ENCODE measurements at places on chromosomes 13 and 19.

DNA sequence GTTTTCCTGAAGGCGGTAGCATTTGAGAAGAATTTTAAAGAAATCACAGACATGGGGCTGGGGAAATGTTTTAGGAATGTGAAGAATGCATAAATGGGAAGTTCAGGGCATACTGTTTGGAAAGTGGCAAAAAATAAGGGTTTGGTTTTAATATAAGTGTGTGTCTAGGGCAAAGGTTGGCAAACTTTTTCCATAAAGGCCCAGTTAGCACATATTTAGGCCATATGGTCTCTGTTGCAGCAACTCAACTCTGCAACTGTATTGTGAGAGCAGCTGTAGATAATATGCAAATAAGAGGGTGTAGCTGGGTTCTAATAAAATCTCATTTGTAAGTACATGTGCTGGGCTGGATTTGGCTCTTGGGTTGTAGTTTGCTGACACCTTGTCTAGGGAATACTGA is 521.9 kb downstream of the DIAPH3 start:
- DNase-seq = peak; percentile 9

- no peak for DNase-seq
These were observed 10.5 kb downstream of the MEF2B start for GRCh38 chr19:19159534-19159933.

DNA sequence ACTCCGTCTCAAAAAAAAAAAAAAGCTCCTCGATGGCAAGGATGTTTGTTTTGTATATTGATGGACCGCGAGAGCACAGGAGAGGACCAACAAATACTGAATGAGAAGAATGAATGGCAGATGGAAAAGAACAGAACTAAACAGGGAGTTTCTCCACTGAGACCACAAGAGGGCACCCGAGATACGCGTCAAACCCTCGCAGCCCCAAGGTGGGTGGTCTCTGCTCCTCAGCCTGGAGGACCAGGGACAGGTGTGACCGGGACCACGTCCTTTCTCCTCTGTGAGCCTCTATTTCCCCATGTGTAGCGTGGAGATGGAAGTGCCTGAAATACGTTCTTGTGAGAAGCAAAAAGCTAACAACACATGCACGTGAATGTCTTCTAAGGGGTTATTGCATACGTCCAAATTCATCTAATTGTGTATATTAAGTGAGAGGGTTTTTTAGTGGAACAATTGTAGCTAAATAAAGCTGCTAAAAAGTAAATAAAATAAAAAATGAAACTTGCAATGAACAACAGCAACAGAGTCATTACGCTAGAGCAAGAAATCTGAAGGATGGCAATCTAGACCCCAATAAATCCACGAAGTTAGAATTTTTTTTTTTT is 8.3 kb upstream of the CDC42EP5 start:
- DNase-seq = no peak

DNA sequence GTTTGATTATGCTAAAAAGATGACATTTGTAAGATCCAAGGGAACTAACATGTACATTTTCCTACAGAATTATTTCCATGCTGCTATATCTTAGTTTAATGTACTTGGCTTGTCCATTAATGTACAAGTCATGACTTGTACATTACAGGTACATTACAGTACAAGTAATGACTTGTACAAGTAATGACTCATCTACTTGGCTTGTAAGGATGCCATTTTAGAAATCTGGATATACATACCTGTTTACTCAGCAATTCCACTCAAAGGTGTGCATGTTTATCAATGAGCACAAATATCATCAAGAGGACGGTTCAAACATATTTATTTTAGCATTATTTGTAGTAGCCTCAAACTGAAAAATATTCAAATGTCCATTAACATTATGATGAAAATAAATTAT is 87.0 kb upstream of the TRPC4 start:
- DNase-seq = no peak

DNA sequence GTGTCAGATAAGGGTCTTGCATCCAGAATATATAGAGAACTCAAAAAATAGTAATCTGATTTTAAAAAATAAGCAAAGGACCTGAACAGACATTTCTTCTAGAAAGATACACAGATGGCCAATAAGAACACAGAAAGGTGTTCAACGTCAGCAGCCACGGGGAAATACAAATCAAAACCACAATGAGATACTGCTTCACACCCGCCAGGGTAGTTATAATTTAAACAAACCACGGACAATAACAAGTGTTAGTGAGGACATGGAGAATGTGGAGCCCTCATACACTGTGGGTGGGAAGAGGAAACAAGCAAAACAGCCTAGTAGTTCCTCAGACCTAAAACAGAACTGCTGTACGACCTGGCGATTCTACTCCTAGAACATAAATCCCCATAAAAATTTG is 26.7 kb upstream of the NAPA start:
- DNase-seq = no peak

GRCh38 chr13:42333613-42334328 is 61.8 kb downstream of the AKAP11 start:
- no peak for DNase-seq

GRCh38 chr13:68895696-68896095 is 1211.9 kb upstream of the ATXN8OS start:
- no peak for DNase-seq

- no peak for DNase-seq
These were observed 1237.4 kb downstream of the UQCRFS1 start for GRCh38 chr19:27975419-27976005.

GRCh38 chr13:20239748-20240147 is 7.6 kb upstream of the GJB6 start:
- DNase-seq = no peak

- DNase-seq = no peak
These were observed 414 bp upstream of the ADAT3 start for GRCh38 chr19:1904860-1905109.

GRCh38 chr13:72983085-72983768 is 75.6 kb upstream of the KLF5 start:
- no peak for DNase-seq

DNA sequence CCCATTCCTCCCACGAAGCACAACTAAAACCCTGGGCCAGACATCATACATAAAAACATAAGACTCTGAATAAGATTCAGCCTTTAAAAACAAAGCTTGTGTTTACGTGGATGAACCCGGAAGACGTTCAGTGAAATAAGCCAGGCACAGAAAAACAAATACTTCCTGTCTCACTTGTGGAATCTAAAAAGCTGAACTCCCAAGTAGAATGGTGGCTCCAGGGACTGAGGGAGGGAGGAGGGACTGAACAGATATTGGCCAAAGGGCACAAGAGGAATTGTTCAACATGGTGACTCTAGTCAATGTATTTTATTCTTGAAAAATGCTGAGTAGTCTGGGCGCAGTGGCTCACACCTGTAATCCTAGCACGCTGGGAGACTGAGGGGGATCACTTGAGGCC is 35.7 kb upstream of the TPM4 start:
- DNase-seq = no peak

Data from HS-5 (cell line).